ENCODE measurements at places on chromosomes 5 and 9. TPM values are rescaled to one million over a fixed set of nuclear protein-coding genes. Genes with fewer than 3 reads are reported as not detected.

GRCh38 chr5:58410441-58410840, 49.4 kb downstream of the PLK2 start:
- no peak for DNase-seq

DNA sequence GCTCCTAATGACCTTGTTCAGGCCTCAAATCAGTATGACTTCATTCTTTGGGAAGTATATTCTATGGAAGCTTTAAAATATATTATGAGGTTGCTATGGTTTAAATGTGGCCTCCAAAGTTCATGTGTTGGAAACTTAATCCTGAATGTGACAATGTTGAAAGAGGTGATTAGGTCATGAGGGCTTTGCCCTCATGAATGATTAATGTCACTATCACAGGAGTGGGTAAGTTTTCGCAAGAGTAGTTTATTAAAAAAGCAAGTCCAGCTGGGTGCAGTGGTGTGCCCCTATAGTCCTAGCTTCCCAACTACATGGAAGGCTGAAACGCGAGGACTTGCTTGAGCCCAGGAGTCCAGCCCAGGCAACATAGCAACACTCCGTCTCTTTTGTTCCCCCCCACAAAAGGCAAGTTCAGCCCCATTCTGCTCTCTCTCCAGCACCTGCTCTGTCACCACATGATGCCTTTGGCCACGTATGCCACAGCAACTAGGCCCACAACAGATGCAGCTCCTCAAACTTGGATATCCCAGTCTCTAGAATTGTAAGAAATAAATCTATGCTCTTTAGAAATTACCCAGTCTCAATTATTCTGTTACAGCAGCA, 105.3 kb downstream of the SIL1 start:
- DNase-seq: no peak

GRCh38 chr5:152689250-152689711, 284.2 kb upstream of the NMUR2 start:
- DNase-seq: no peak

DNA sequence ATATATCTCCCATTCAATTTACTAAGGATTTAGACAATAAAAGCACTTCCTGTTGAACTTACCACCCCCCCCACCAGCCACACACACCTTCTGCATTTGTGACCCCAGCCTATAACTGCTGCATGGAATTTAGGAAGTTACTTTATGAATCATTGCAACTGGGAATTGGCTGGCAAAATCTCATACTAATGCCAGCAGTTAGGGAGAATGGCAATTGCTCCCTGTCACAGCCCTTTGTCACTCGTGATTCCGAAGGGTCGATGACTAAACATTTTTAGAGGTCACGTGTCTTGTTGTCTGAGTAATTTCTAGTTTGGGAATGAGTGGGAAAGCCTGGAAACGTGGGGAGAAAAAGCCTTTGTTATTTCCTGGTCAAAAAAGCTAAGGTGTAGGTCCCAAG, 46.6 kb upstream of the PCA3 start:
- no peak for DNase-seq

GRCh38 chr5:39448506-39449128, 23.8 kb upstream of the DAB2 start:
- no peak for DNase-seq

DNA sequence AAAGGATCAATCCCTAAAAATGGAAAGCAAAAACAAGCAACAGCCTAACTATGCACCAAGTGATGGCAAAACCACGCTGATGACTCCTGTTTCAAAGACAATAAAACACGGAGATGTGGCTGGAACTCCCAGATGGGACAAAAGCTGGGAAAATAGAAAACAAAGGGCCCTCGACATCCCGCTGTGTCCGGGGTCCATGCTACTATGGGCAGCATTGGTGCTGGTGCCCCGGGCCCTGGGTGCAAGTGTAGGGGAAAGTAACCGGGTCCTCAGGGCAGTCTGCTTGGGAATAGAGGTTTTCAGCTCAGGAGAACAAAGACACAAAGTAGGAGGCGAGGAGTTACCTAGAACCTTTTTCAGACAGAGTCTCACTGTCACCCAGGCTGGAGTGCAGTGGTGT, 46.1 kb downstream of the MRPL36 start:
- DNase-seq: no peak

DNA sequence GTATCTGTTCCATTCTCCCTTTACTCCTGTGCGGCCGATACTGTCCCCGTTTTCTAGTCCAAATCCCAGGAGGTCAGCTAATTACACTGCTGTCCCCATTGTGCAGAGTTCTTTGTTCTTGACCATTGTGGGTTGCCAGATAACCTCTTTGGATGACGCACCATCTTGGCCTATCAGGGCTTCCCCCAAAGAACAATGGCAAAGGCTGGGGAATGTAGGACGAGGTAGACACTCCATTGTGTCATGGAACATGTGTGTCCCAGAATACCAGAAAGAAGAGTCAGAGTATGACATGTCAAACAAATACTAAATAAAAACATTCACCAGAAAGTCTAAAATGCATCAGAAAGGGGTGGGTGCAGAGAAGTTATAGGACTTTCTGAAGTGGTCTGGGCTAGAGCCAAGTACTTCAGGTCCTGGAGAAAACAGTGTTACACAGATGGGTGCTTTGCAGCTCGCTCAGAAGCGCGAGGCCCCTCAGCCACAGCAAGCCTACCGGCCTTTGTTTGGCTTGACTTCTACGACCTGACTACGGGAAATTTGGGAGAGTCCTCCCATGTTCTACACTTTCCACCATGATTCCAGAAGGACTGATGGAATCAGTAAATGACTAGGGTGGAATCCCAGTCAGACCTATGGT, 83.2 kb upstream of the SSBP2 start:
- DNase-seq: no peak

DNA sequence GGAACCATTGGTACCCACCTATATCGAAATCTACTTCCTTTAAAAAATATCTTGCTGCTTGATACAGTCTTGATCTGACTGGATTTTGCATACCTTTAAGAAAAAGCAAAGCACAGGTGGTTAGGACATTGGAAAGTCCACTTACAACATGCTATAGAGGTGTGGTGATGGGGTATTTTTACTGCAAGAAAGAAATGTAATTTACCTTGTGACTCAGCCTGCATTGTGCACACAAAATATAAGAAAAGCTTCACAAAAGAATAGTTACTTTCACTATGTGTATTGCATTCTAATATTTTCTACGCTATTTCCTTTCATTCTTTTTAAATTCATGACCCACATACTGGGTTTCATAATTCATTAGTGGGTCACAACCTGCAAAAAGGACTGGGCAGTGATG, 236.2 kb upstream of the RASEF start:
- no peak for DNase-seq

The RXRA gene
- polyA plus RNA-seq: 17.2 TPM

The TMC1 gene
- 0.24 TPM for polyA plus RNA-seq

The SOX30 gene
- polyA plus RNA-seq: 0.03 TPM

All from keratinocyte (primary cell).